ENCODE measurements at places on chromosomes 6 and 20.

GRCh38 chr6:106527979-106528378 is 101.3 kb downstream of the RTN4IP1 start:
- no peak for DNase-seq

DNA sequence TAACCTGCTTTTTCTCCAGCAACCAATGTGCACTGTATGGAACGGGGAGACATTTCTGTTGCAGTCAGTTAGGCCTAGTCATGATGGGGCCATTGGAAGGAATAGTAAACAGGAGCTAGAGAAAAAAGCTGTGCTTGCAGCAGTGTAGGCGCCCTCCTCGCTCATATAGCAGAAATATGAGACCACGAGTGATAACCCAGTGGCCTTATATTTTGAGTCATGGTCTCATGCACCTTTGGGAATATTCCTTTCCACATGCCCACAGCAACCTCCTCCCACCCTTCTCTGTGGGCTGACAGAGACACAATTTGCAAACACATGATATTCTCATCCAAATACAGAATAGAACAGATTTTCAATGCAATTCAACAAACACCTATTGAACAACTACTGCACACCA is 248.9 kb upstream of the CITED2 start:
- DNase-seq: no peak

- no peak for DNase-seq
These were observed 57.8 kb downstream of the SLC2A10 start for GRCh38 chr20:46767127-46767761.

- no peak for DNase-seq
These were observed 114.8 kb downstream of the TFAP2A start for GRCh38 chr6:10300071-10300470.

DNA sequence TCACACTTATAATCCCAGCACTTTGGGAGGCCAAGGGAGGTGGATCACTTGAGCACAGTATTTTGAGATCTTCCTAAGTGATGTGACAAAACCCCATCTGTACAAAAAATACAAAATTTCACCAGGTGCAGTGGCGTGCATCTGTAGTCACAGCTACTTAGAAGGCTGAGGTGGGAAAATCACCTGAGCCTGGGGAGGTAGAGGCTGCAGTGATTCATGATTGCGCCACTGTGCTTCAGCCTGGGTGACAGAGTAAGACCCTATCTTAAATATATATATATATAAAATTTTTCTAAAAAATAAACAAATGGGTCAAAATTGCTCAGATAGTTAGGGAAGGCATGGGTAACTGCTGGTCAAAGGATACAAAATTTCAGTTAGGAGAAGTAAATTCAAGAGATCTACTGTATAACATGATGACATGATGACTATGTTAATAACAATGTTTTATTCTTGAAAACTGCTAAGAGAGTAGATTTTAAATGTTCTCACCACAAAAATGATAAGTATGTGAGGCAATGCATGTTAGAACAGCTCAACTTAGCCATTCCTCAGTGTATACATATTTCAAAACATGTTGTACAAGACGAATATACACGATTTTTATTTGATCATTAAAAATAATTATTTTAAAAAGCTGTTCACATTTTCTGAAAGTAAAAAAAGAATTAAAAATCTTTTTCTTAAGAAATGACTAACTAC is 24.4 kb downstream of the TBC1D32 start:
- no peak for DNase-seq

- DNase-seq: no peak
These were observed 238.1 kb downstream of the HAO1 start for GRCh38 chr20:7702141-7702540.

- DNase-seq: peak; percentile 32
These were observed 54.6 kb downstream of the PCSK2 start for GRCh38 chr20:17281478-17281877.

DNA sequence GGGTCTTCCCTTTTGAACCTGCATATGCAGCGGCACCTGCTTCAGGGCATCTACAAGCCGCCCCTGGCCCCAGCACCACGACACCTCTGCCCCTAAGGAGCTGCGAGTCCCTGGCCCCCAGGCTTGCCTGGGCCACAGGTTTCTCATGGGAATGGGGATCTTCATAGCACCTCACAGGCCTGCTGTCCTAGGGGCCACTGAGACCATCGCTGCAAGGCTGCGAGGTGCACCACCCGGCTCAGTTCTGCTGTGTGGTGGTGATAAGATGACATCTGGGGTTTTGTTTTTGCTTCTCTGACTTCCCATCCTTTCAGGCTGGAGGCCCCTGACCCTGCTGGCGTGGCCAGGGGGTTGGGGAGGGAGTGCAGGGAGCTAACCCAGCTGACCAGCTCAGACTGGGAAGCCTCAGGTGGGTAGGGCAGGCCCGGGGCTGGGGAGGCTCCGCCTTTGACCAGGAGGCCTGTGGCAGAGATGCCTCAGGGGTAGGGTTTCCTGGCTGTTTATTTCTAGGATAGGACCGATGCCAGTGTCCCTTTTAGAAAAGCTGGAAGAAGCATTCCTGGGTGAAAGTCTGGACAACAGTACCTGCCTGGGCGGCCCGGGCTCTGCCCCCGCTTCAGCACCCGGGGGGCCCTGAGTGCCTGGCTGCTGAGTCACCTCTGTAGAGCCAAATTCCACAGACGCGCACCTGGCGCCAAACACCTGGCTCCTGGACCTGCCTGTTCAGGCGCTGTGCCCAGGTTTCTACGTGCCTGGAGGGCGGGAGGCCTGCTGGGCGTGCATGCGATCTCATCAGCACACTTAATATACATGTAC is 264.7 kb downstream of the DLL1 start:
- DNase-seq: no peak

DNA sequence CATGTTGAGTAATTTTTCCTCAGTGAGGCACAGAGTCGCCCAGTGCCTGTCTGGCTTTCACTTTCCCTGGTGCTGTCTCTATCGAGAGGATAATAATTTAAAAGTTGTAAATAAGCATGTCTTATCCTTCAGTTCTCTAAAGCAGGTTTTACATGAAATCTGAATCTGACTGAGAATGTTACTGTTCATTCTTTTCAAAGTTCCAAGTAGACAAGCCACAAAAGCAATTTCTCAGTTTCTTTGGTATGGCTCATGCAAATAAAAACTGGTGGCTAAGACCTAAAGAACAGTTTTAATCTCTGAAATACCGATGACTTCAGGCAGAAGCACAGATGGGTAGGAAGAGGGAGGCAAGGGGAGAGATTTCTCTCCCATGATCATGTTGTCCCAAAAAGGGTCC is 87.6 kb upstream of the GCM1 start:
- DNase-seq: no peak

- DNase-seq: no peak
These were observed 48.1 kb downstream of the KCNS1 start for GRCh38 chr20:45052698-45053429.

DNA sequence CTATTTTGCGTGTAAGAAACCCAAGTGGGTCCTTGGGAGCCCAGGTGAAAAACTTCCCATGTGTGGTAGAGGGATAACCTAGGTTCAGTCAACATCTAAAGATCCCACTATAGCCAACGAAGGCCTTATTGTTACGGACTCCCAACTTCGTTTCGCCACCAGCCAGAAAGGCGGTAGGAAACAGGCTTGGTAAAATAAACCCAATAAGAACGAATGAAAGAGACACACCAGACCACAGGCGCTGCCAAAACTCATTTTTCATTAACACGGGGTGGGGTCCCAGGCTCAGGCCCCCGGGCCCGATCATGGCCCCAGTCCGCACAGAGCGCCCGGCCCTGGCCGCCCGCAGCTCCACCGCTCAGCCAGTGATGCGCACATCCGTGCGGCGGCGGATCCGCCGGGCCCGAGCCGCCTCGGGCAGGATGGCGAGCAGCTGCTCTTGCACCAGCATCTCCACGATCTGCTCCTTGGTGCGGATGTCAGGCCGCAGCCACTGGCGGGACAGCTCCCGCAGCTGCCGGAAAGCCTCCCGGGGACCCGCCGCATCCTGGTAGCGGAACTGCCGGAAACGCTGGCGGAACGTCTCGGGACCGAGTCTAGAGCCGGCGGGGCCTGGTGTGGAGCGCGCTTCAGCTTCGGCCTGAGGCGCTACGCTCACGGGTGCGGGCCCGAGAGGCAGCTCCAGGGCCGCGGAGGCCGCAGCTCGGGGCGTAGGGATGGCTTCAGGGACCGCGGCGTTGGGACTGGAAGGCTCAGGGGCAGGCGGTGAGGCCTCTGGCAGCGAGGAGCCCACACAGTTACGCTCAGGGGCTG is 709 bp downstream of the SCAND1 start:
- peak; percentile 65 for DNase-seq

- no peak for DNase-seq
These were observed 175.4 kb upstream of the PRND start for GRCh38 chr20:4546342-4546741.

DNA sequence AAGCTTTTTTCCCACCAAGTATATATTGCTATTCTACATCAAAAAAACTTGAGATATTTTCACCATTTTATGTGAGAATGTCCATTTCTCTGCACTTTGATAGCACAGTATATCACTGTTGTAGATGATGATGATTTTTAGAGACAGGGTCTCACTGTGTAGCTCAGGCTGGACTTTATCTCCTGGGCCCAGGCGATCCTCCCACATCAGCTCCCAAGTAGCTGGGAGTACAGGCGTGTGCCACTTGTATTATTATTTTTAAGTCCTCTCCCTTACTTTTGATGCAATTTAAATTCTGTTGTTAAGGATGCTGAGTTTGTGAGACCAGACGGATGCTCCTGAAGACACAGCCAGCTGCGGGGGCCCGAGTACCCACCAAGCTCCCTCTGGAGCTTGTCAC is 326.8 kb downstream of the QKI start:
- DNase-seq: no peak

- DNase-seq: no peak
These were observed 453.2 kb downstream of the QKI start for GRCh38 chr6:163867518-163868292.

- no peak for DNase-seq
These were observed 11.2 kb upstream of the SIRPA start for GRCh38 chr20:1883986-1884385.

GRCh38 chr6:134909701-134910592 is 40.0 kb downstream of the ALDH8A1 start:
- DNase-seq: no peak

DNA sequence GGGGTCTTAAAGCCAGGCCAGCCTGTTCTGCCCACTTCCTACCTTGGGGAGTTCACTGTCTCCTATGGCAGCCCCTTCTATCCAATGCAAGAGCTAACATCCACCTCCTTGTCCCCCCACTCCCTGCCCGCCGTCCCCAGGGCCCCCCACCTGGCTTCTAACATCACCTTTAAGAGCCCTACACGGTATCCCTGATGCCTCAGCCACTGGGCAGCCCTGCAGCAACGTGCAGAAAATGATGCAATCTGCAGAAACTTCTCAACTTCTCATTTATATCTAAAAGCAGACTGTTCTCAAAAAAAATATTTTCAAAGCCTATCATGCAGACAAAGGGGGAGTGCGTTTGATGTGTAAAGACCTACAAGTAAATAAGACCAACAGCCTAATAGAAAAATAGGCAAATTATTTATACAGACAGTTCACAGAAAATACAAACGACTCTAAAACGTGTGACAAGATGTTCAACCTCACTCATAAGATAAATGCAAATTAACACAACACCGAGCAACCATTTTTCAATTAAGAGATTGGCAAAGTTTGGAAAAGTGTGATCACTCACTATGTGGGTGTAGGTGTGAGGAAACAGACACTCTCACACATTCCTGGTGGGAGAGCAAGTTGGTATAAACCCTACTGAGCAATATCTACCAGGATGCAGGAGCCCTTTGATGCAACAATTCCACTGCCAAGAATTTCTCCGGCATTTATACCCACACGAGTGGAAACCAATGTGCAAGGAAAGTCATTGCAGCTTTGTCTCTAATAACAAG is 15.1 kb upstream of the HCK start:
- DNase-seq: no peak

- no peak for DNase-seq
These were observed 9.1 kb downstream of the MAPK13 start for GRCh38 chr6:36139431-36139830.

GRCh38 chr6:124040655-124041054 is 237.0 kb downstream of the NKAIN2 start:
- no peak for DNase-seq

DNA sequence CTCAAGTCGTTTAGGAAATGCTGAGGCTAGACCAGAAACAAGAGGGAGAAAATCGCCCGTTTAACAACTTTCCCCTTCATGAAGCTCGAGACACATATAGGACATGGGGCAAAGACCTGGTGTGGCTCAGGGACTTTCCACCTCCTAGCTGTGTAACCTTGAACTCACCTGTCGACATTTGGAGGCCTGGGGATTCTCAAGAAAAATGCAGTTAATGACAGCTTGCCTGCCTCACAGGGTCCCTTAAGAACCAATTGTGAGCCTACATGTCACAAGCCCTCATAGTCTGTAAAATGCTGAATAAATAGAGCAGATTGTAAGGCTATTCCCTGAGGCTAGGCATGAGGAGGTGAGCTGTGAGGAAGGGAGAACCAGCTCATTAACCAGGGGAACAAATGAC is 35.1 kb downstream of the MGME1 start:
- DNase-seq: no peak

- DNase-seq: peak; percentile 59
These were observed 162.2 kb downstream of the TBXT start for GRCh38 chr6:166005401-166005943.

DNA sequence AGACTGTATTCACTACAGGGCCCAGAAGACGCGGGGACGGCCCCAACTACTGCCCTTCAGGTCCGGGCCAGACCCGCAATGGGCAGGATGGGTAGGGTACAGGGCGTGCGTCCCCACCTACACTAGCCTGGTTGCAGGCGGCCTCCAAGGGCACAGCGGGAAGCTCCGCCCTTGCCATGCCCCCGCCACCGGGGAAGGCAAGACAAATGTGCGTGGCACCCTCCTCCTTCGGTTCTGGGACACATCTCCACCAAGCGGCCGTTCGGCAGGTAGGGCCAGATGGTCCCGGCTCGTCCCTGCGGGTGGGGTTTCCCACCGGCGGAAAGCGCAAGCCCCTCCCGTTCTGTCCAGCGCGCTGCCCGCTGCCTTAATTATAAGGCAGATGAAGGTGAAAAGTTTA is 5.6 kb downstream of the NXT1 start:
- DNase-seq: no peak

GRCh38 chr6:129516787-129517186 is 193.2 kb downstream of the ARHGAP18 start:
- no peak for DNase-seq

GRCh38 chr6:126919947-126920346 is 198.5 kb upstream of the RSPO3 start:
- DNase-seq: no peak

GRCh38 chr20:34045930-34046725 is 52.4 kb downstream of the RALY start:
- DNase-seq: no peak

Measured in thymus (tissue), 14 donors.